ENCODE measurements at places on chromosomes 2 and 18. TPM values are rescaled to one million over a fixed set of nuclear protein-coding genes. Genes with fewer than 3 reads are reported as not detected.

DNA sequence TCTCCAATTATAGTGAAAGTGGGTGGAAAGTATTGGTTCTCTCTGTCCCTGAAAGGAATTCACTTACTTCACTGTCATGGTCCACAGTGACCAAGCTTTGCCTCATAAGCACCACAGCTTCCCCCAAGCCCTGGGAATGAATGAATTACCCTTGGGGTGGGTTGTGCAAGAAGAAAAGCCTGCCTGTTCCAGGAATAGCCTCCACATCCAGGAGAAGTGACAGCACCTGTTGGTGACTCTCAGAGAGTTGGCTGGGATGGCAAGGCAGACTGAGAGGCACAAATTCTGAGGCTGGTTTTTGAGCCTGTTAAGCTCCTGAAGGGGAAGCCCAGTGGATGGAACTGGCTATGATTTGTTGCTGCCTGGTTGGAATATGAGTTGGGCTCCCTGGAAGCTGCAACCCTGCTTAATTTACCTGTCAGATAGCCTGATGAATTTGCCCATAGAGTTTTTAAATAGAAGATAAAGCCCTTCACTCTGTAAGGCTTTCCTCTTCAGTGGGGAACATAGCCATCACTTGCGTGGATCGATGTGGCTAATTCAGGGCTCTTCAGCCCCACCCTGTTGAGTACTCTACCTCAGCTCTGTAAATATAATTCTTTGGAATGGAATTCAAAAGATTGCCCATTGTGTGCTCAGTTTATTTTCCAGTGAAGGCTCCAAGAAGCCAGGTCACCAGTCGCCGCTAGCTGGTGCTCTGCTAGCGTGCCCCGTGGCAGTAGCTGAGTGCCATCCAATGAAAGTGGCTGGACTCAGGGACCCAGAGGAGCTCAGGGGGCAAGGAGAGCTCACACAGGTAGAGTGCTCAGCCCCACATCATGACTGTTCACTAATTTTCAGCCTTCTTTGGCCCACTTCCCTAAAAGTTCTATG is 479.3 kb downstream of the IRS1 start:
- DNase-seq, result peak; percentile 61

DNA sequence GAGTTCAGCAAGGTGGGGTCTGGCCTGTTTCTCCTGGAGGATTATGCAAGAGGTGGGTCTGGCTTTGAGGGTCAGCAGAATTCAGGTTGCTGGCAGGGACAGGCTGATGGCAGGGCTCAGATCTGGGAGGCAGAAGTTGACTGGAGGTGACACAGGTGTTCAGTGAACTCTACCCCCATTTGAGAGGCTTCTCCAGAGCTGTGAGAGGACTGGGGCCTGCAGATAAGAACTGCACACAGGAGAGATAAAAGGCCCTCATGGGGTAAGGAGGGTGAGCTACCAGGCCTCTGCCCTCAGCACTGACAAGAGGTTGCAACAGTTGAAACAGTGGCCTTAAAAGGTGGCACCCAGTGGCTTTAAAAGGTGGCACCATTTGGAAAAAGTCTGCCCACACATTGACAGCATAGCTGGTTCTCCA is 13.1 kb downstream of the MOCOS start:
- DNase-seq, result no peak

DNA sequence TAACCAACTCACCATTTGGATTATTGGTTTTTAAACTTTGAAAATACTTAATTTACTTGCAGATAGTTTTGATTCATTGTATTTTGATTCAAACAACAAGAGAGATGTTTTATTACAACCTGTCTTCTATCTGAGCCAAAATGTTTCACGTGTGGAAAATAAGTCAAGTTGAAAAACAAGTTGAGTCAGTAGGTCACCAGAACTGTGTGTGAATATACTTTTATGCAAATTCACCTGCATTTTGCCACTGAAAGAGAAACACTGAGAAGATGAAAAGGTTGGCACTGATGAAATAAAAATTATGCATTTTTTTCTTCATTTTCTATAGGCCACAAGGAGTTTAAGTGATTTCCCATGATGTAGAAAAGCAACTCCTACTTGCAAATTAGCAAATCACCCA is 68.3 kb downstream of the ICOS start:
- DNase-seq, result no peak

DNA sequence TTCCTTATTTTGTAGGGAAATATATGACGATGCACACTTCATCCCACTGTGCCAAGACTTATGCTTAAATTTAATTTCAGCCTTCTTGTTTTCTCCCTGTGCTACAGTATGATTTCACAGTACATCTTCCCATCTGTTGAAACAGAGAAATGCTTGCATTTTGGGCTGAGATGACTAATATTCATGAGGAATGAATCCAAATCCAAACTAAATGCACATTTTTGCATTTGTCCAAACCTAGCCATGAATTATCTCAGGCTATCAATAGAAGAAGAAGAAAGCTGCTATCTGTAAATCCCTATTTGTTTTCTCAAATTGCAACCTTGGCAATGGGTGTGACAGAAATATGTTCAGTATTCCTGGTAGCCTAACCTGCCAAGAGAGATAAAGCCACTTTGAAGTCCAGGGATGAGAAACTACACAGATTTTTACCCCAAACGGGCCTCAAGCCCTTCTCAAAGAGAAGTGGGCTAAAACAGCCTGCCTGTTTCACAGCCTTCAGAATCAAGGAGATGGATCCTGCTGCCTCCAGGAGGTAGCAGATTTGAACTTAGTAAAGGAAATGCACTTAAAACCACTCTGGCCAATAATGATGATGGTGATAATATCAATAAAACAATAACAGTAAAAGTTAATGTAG is 306.9 kb upstream of the NT5C1B start:
- no peak for DNase-seq

DNA sequence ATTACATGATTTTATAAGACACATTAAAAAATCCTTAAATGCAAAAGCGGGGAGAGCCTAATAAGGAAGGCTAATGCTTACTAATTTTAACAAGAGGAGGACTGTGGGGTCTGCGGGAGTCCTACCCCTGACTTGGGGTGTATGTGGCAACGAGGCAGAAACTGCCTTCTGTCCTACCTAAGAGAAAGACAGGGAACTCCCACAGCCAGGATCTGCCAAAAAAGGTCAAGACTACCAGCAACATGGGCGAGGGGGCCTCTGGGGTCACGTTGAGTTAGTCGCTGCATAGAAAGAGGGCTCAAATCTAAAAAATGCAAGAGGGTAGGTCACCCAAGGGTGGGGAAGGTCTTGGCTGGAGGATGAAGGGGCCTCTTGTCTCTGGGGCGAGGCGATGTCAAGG is 529 bp upstream of the AMER3 start:
- no peak for DNase-seq

- DNase-seq, result no peak
Measured at GRCh38 chr2:235660484-235661082, 166.7 kb downstream of the AGAP1 start.

GRCh38 chr2:237270520-237270919 is 143.4 kb downstream of the COL6A3 start:
- no peak for DNase-seq

DNA sequence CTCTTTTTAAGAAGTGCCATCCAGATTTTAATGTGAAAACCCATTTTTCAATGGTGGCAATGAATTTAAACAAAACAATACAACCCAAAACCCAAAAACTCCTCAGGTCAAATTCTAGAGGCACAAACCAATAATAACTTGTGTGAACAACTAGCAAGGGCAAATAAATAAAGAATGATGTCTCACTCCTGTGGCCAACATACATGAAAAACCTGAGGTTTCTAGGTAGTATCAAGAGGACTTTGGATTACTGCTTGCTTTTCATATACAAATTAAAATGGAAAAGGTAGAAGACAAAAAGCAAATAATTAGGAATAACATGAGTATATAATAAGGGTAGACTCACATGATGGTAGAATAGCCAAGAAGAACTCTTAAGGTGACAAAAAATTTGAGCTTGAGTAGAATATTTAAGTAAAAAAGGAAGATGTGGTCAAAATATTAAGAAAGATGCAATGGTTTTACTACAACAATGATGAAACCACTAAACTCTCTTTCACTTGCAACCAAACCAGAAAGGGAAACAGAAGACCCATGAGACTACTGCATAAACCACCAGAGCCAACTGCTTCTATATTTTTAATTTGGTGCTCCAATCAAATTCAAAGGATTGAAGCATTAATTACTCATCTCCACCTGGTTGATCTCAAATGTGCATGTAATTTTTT is 53.5 kb downstream of the DARS1 start:
- no peak for DNase-seq

DNA sequence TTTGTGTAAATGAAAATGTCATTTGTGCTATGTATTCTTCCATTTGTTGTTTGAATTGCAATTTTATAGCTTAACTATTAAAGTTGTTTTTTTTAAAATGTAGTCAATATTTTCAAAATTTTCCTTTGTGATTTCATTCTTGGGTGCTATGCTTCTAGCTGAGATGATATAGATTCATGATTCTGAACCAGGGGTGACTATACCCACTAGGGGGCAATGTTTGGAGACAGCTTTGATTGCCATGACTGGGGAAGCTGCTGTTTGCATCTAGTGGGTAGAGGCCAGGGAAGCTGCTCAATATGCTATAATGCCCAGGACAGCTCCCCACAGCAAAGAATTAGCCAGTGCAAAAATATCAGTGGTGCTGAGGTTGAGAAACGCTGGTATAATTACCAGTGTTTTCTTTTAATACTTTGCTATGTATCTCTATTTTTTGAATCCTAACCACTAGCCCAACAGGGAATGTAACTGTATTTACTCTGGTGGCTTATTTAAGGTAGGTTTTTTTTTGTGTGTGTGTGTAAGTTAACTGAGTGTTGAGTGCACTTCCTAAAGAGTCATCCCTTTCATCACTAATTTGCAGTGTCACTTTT is 99.7 kb downstream of the MEP1B start:
- DNase-seq, result no peak

GRCh38 chr2:25230948-25231311 is 62.5 kb upstream of the POMC start:
- DNase-seq, result no peak

DNA sequence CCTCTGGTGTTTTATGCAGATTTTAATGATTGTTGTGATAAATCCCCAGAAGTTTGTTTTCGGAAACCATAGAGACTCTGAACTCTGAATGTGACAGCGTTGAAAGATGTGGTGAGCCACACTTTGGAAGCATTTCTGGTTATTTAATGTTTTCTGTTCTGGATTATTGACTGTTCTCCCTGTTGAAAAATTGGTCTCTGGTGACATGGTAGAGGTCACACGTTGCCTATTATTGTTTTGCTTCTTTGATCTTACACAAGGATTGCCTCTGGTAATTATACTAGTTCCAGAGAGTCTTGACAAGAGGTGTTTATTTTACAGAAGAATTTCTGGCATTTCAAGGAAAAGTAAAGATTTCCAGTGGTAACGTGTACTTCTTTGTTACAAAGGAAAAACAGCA is 127.1 kb downstream of the GREB1L start:
- DNase-seq, result no peak

- DNase-seq, result no peak
Measured at GRCh38 chr18:63585988-63586387, 1.2 kb upstream of the SERPINB13 start.

DNA sequence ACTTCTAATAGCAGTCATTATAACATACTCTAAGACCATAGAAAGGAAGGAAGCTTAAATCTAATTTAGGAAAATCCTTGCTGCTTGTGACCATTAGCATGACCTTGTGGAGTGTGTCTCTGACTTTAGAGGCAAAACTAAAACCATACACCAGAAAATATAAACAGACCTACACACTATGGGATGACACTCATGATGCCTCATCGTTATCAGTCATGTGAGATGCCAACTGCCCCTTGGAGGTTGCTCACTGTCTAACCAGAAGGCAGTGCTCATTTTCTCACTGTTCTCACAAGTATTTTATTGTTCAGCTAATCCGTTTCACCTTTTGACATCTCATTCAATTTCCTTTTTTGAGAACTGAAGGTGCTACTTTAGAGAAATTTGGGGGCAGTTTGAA is 376.9 kb downstream of the RND3 start:
- DNase-seq, result no peak

- DNase-seq, result no peak
Measured at GRCh38 chr2:33530690-33531548, 54.5 kb downstream of the RASGRP3 start.

DNA sequence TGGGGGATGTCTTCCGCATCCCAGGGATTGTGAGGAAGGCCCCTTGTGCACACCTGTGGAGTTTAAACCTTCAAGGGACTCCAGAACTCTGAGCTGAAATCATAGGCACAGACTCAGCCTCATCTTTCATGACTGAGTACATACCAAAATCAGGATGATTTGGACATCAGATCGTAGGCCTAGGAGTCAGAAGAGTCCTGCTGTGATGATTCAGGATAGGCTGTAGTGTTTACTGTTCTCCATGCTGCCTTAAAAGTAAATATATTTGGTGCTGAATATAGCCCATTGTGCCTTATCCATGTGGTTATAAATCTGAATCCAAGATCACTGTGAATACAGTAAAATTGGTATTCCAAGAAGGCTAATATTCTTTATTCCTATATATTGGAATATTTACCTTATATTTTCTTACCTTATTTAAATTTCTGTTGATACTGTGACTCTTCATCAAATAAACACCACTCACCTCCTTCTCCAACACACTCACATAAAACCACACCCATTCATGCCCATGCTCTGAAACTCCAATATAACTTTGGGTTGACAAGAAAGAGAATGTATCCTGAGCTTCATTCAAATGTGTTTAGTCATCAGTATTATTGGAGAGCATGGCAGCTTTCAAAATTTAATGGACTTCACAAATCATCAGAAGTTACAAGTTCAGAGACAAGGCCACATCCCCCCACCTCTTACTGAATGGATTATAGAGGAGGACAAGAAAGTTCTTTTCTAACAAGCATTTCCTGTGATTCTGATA is 561.4 kb upstream of the LINC00305 start:
- no peak for DNase-seq

DNA sequence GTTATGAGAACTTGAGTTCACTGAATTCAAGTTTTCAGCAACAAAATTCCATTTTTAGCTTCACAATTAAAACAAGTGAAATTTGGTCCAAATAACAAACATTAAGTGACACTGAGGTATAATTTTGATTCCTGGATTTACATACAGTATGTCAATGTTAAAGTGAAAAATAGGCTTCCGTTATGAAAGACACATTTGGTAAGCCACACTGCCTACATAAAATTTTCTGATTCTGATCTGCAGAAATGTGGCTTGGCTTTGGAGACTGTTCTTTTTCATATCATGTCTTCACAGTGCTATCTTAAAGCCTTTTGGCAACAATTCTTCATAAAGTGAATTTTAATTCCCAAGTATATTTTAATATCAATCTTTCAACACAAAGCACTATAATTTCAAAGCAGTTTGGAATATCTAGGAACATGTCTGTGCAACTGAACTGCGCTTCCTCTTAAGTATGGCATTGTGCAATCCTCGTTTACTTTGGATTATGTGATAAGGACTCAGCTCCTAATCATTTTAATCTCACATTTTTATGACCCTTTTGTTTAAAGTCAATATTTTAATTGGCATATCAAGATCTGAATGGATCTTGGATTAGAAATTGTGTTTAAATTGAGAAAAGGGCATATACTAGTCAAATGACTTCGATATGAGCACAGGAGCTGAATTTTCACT is 60.0 kb downstream of the RBMS1 start:
- DNase-seq, result no peak

Gene UGT1A3
- not detected for total RNA-seq

Gene CGREF1
- total RNA-seq, result 0.74 TPM

Gene TWIST2
- total RNA-seq, result 8.4 TPM

Gene TMEM37
- total RNA-seq, result 21.7 TPM

Gene IL18R1
- 27.5 TPM for total RNA-seq

Gene TGFA
- 8.2 TPM for total RNA-seq

Gene L3MBTL4
- 16.9 TPM for total RNA-seq

Gene CRYBA2
- not detected for total RNA-seq

Gene CRYGD
- total RNA-seq, result not detected

All from lower lobe of right lung (tissue), 2 donors.